Activated CD8-positive, alpha-beta memory T cell treated with anti-CD3 and anti-CD28 coated beads for 4 hours (primary cell): ENCODE measurements at places on chromosomes 4 and X.

DNA sequence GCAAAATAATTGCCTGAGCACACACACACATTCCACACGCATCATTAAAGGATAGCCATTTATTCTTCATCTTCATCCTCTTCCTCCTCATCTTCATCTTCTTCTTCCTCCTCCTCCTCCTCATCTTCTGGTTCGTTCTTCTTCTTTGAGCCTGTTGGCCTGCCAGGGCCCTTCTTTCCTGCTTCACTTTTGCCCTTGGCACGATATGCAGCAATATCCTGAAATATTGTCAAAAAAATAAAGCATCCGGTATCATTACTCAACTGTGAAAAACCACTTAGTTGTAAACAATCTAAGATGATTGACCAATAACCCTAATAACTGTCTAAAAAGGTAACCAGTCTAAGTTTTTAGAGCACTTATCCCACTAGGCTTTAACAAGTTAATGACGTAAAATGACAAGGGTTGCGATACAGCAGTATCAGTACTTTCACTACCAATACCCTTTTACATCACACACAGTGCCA, 2.1 kb downstream of the HMGB2 start:
- no peak for DNase-seq

GRCh38 chrX:149641432-149641831, 9.8 kb upstream of the TMEM185A start:
- no peak for DNase-seq

DNA sequence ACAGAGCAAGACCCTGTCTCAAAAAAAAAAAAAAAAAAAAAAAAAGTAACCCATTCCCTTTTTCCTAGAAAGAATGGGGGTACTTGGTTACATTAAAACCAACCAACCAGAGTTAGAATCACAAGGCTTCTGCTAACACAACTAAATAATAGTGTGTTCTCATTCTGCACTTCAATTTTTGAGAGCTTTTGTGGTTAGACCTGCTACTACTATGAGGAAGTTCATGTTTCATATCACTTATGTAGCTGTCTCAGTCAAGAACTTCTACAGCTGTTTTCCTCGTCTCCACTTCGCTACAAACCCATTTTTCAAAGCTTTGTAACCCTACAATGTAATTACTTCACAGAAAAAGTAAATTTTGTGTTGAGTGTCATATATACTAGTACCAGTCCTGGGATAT, 58.3 kb downstream of the PDHA2 start:
- no peak for DNase-seq

- no peak for DNase-seq
Observed at GRCh38 chr4:168978001-168978700, 31.9 kb downstream of the CBR4 start.

DNA sequence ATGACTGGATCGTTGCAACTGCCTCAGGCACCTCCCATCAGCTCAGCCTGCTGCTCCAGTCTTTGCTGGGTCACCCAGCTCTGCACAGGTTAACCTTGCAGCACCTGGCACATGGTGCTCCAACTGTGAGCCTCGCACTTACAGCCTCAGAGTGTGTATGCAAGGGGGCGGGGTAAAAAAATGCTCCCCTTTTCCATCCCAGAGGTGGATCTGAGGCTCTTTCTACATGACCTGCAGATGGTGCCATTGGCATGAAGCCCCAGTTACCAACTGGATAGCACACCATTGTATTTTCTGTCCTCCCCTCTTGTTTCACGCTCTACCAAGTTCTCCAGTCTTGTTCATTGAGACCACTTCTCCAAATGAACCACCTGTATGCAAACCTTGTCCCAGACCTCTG, 46.2 kb upstream of the TRPC3 start:
- no peak for DNase-seq

DNA sequence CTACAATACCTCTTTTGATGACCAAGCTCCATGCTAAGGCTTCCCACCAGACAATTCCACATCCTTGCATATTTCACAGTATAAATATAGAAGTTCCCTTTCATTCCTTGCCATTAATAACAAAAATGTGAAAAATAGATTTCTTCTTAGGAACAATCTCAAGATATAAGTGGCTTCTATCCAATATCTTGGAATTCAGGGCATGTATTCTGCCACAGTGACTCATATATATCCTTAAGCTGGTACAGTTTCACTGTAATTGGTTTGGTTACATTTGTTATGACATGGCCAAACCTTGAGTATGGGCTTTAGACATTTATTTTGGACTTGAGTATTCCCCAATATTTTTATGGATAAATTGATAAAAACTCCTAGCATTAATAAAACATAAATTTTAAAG, 181.7 kb upstream of the DDX53 start:
- no peak for DNase-seq

GRCh38 chrX:40171513-40172400, 74.0 kb upstream of the BCOR start:
- no peak for DNase-seq

DNA sequence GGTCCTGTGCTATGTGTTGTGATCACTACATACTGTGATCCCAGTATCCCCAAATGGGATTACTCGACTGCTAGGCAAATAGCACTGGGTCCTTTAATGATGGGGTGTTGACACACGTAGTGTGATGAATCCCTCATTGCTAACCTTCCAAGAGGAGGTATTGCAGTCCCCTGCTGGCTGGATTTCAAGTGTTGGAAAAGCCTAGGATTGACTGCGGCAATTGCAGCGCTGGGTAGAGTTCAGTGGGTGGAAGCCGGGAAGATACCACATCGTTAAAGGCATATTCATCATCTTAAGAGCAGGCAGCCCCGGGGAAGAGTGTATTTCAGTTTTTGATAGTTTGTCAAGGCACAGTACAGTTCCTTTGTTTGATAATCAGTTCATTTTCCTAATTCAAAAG, 159.9 kb downstream of the TRIML1 start:
- DNase-seq = no peak

- DNase-seq = no peak
Observed at GRCh38 chr4:177214935-177215334, 94.7 kb upstream of the NEIL3 start.

DNA sequence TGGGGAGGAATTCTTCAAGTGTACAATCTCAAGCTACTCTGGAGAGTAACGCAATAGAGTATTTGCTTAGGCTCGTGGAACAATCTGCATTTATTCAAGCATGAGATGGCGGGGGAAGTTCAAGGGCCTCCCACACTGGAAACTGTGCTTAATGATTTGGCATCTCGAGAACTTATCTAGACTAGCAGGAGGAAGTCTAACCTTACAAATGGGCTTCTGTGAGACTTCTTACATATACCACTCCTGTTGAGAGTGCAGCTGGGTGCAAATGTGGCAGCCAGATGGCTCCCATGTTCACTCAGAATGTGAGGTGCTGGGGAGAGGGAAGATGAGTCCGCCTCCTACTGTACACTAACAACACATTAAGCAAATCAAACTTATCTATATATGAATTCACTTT, 29.3 kb upstream of the PTPN13 start:
- no peak for DNase-seq

GRCh38 chrX:48891402-48892288, 5.9 kb downstream of the TIMM17B start:
- peak; percentile 43 for DNase-seq

GRCh38 chrX:15663439-15663838, 1.2 kb downstream of the CLTRN start:
- DNase-seq = no peak

GRCh38 chr4:118390121-118390520, 37.3 kb upstream of the PRSS12 start:
- no peak for DNase-seq

GRCh38 chr4:21554500-21554899, 394.1 kb downstream of the KCNIP4 start:
- DNase-seq = no peak

DNA sequence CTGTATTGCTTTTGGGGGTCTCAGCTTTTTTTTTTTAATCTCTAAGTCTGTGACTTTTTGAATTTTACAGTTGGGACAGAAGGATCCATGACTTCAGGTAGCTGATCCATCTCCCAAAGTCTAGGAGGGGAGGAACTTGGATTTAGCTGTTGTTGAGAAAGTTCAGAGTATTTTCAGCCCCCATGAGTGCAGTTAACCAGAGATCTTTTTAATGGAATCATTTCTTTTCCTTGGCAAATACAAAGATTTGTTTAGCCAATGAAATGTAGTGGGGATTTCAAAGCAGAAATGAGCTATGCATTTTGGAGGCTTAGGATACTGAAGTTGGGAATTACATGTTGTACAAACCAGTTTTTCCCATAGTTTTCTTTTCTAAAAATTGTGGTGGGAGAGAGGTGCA, 18.1 kb downstream of the FNIP2 start:
- DNase-seq = no peak

DNA sequence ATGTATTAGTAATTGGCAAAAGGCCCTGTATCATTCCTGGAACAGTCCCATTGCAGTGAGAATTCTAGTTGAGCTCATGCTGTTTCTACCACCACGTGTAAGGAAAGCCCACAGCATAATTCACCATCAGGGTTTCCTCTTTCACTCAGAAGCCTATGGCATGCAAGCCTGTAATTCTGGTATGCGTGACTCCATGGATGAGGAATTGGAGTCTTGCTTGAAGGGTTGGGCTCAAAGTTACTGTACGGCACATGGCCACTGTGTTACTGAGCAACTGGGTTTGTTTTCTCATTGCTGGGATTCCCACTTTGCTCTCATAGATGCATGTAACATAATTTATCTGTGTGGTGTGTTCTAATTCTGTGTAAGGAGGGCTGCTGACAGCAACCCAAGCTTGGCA, 132.3 kb upstream of the NR3C2 start:
- DNase-seq = no peak

GRCh38 chr4:24775032-24775605, 20.3 kb upstream of the SOD3 start:
- DNase-seq = no peak

GRCh38 chr4:151324752-151325110, 674 bp downstream of the SH3D19 start:
- no peak for DNase-seq

GRCh38 chr4:151675411-151675971, 85.3 kb downstream of the GATB start:
- DNase-seq = no peak

DNA sequence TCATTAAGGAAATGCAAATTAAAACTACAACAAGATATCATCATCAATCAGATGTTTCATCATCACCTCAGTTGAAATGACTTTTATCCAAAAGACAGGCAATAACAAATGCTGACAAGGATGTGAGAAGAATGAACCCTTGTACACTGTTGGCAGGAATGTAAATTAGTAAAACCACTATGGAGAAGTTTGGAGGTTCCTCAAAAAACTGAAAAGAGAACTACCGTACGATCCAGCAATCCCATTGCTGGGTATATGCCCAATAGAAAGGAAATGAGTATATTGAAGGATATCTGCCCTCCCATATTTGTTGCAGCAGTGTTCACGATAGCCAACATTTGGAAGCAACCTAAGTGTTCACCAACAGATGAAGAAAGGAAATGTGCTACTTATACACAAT, 50.6 kb upstream of the STARD8 start:
- DNase-seq = no peak

- no peak for DNase-seq
Observed at GRCh38 chrX:18174971-18175370, 45.7 kb downstream of the BEND2 start.

DNA sequence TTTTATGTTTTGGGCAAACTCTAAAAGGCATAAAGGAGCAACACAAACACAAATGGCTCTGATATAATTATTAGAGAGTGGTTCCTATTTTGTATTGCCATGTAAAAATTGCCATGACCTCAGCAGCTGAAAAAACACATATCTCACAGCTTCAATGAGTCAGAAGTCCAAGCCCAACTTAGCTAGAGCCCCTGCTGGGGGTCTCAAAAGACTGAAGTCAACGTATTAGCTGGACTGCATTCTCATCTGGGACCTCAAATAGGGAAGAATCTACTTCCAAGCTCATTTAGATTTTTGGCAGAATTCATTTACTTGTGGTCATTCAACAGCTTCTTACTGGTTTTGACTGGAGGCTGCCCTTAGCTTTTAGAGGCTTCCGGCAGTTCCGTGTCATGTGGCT, 47.4 kb downstream of the FREM3 start:
- DNase-seq = no peak

GRCh38 chr4:98890702-98891455, 38.1 kb downstream of the EIF4E start:
- DNase-seq = no peak

GRCh38 chr4:900721-901120, 31.4 kb downstream of the GAK start:
- DNase-seq = no peak

DNA sequence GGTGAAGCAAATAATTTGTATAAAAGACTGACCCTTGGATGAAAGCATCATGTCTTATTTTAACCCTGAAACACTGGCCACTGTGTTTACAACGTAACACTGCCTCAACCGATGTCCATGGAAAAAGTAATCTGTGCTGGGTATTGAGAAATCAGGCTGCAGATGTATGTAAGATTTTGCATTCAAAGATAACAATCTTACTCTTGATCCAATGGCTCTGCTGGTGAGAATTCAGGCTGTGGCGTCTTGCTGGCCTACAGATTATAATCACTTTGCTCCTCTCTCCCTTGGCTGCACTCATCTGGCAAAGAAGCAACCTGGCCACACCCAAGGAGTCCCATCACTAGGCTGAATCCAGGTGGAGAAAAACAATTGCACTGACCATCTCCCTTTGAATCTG, 7.5 kb downstream of the ADGRA3 start:
- DNase-seq = no peak

DNA sequence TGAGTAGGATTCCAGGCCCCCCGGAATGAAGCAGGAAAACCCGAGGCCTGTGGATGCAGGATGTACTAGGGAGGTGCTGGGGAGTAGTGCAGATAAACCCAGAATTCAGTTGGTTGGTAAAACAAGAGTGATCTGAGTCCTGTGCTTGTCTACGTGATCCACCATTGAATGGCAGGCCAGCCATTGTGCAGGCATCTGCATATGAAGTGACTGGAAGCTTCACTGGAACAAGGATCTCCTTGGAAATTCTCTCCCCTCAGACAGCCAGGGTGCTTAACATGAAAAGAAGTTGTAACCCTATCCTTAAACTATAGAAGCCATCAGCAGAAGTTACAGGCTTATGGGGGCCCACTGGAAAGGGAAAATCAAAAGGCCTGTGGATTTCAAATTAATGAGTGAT, 656 bp upstream of the GSPT2 start:
- no peak for DNase-seq

GRCh38 chrX:76148753-76149152, 24.1 kb upstream of the PBDC1 start:
- DNase-seq = no peak

GRCh38 chr4:134645778-134646177, 444.2 kb upstream of the PABPC4L start:
- DNase-seq = no peak

DNA sequence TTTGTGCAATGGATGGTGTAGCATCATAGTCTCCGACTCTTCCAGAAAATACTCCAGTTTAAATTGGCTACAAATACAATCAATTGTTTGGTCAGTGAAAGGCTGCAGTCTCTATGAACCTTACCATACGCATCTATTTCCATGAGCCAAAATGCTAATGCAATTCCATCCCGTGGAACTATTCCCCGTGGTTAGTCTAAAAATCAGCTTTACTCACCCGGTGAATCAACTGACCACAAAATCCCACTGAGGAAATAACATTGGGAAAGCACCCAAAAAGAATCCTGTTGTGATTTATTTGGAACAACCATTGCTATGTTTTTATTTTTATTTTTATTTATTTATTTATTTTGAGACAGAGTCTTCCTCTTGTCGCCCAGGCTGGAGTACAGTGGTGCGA, 87.1 kb downstream of the DHX15 start:
- DNase-seq = no peak

GRCh38 chrX:20248592-20249192, 18.0 kb downstream of the RPS6KA3 start:
- no peak for DNase-seq

GRCh38 chrX:72316408-72317110, 10.8 kb upstream of the CITED1 start:
- no peak for DNase-seq

- DNase-seq = no peak
Observed at GRCh38 chr4:184883024-184883423, 57.3 kb upstream of the ACSL1 start.
